Inflammatory macrophage treated with lipopolysaccharide for 4 hours (primary cell): ENCODE measurements at places on chromosomes 5 and 9.

GRCh38 chr5:64947031-64947430 lies 178.3 kb downstream of the CWC27 start:
- no peak for DNase-seq

DNA sequence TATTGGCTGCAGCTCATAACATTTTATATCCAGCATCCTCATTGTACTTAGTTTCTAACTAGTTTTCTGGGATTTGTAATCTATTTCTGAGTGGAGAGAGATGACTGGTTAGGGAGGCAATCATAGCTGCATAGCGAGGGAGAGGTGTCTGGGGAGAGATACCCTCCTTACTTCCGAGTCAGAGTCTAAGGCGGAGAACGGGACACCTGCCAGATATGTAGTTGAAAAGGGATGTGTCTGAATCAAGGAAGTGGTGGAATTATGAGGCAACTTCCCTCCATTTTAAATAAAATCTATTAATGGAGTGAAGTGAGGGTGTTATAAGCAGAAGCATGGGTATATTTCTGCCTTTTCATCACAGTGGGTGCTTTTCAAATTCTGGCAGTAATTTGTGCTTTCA lies 126.5 kb downstream of the MAST4 start:
- DNase-seq = peak; percentile 27

GRCh38 chr5:60677850-60678664 lies 21.9 kb downstream of the DEPDC1B start:
- peak; percentile 59 for DNase-seq

GRCh38 chr5:158811921-158812320 lies 287.8 kb downstream of the EBF1 start:
- DNase-seq = no peak

- no peak for DNase-seq
Observed at GRCh38 chr5:89372176-89372575, 489.2 kb upstream of the MEF2C start.

DNA sequence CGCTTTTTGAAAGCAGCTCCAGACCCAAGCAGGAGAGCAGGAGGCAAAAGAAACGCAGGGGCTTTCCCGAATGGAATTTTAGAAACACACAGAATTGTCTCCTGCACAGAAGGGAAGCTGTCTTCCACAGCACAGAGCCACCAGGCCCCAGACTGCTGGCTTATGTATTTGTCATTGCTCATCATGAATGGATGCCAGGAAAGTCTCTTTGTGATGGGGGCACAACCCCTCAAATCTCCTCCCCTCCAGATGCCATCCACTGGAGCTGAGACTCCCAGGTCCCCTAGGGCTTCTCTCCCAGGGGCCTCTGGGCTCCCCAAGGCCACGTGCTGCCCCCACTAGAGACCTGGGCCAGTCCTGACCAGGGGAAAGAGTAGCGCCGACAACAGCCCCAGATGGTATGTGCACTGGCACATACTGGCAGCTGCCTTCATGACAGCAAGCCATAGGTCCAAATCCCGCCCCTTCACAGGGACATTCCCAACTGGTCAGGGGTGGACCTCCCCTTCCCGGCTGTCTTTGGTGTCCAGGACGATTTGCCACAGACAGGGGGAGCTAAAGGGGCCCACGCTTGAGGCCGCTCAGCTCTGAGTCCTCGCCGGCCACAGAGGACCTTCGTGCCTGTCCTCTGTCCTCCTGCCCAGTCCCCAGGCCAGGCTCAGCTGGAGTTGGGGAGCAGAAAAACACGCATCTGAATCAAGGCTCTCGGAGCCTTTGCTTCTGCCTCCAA lies 127.8 kb downstream of the KCNIP1 start:
- DNase-seq = no peak

DNA sequence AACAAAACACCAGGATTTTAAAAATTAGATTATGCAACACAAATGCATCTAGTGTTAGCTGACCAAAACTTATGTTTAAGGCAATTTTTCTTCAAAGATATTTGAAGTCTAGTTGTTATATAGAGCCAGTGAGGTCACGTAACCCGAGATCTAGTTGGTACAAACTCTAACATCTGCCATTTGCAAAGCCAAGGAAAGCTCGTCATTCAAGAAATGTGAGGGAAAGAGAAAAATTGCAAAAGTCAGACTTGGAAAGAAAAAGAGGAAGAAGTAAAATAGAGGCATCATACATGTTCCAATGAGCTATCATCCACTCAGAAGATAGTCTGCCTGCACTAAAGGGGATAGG lies 293.4 kb upstream of the PUM3 start:
- DNase-seq = no peak

DNA sequence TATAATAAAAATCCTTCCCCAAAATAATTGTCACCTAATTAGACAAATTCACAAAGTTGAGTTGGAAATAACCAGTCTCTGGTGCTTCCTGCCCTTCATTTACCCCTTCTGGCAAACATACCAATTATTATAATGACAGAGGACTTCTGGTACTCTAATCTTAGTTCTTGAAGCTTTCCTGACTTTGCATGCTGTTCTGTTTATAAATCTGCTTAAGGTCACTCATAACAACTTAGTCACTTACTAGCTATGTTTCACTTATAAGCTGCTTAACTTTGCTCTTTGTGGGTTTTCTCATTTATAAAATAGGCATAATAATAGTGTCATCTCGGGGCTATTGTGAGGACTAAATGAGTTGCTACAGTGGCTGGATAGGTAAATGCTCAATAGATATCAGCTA lies 446.5 kb downstream of the EFNA5 start:
- DNase-seq = no peak

DNA sequence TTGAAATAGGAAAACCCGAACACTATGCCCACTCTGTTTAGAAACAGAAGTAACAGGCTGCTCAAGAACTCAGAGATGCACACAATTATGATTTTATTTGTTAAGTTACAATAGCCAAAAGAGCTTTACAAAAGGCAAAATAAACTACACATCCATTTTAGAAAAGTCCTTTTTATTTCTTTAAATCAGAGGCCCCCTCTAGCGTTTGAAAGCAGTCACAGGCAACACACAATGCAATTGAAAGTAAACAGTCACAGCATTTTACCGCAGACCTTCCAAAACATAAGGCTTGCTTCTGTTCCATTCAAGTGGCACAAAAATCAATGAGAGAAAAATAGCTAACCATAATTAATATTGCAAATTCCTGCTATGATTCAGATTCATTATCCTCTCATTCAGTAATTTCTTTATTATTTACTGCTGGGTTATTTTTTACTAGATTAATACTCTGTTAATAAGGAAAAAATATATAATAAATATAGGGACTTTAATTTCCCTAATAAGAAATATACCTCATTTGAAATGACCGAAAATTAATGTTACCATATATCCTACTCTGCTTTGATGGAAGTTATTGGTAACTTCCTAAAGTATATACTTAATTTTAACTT lies 78.3 kb downstream of the CEP120 start:
- DNase-seq = peak; percentile 9

GRCh38 chr9:74078647-74079046 lies 418.5 kb upstream of the RORB start:
- DNase-seq = no peak

DNA sequence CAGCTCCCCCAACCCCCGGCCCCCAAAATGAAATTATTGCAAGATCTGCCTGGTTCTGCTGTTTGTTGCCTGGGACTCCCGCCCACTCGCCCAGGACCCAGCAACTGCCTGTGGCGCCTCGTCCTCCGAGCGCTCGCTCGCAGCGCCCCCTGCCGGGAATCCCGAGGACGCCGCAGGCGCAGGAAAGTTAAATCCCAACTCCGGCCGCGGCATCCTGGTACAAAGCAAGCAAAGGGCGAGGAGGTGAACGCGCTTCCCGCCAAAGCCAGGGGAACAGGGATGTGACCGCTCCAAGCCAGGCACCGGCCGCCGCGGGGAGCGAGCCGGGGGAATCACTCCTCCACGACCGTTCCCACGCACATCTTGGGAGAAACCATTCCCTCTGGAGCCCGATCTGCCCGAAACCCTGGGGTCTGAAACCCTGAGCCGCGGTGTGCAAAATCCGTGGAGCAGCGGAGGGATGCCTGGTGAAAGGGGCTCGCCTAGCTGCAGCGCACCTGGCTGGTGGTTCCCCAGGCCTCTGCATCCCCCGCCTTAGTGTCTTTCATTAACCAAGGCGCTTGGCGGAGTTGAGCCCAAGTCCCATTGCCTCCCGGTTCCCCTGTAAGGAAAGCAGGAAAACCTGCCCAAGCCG lies 1.3 kb downstream of the SEMA5A start:
- peak; percentile 37 for DNase-seq
